Effector memory CD8-positive, alpha-beta T cell (primary cell): ENCODE measurements at places on chromosomes 7 and 10.

GRCh38 chr7:2215851-2216250 lies 16.9 kb downstream of the MAD1L1 start:
- no peak for DNase-seq

GRCh38 chr10:7410862-7411670 lies at the start of gene SFMBT2:
Gene SFMBT2 (minus strand): TSS chr10:7411034. CDS start chr10:7381898, 29,136 bp downstream.
- DNase-seq, result peak; percentile 57

DNA sequence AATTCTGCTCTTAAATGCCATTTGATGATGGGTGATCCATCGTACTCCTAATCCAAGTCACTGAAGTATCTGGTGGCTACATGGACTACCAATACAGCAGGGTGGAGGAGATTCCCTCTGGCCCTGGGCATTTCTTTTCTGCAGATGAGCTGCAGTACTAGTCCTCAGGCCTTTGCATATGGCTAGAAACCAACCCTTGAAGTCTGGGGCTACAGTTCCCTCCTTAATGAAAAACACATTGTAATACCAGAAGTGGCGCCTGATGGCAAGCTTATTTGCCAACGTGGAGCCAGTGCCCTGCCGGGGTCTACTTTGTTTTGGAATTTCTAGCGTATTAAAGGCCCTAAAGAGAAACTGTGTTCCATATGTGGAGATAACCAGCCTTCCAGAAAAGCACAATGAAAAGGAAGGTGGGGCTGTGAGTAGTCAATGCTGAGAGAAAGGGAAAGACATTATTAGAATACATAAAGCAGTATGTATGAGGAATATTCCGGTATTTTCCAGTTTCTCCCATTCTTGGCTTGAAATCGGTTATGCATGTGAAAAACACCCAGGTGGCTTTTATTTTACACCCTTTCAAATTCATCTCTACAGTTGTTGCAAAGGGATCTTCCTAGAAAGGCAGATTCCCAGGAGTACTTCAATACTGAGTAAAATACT lies 368.8 kb downstream of the PRPF18 start:
- no peak for DNase-seq

DNA sequence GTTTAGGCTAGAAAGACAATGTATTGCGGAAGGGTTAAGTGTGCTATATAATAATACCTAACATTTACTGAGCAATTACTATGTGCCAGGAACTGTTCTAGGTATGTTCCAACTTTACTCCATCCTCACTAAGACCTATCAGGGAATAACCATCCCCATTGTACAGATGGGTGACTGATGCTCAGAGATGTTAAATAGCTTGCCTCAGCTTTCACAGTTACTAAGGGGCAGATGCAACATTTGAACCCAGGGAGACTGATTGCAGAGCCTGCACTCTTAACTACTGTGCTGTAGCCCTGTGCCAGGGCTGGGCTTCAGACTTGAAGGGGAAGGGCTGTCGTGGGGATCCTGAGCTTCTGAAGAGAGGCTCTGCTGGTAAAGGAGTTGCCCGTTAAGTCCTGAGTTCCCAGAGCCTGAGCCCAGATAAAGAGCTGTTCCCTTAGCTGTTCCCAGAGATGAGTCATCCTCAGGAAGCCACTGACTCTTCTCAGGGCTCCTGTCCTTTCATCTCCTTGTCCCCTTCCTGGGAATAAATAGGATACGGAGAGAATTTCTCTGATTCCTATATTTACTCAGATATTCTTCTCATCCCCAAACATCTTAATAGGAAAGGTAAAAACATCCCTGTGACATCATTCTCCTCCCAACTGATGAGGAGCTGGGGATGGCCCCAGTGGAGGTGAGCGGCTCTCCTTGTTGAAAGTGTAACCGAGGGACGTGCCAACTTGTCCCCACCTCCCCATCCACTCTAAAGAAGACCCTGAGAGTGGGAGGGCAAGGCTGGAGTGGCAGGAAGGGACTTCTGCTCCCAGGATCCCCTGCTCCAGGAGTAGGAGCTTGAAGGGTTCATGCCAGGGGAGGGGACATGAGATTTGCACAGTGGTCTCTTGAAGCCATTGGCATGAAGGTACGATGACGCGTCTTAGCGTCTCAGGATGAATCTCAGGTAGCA lies 28.0 kb upstream of the HABP2 start:
- DNase-seq, result no peak

GRCh38 chr7:155247479-155248365 lies 50.0 kb upstream of the INSIG1 start:
- DNase-seq, result no peak

DNA sequence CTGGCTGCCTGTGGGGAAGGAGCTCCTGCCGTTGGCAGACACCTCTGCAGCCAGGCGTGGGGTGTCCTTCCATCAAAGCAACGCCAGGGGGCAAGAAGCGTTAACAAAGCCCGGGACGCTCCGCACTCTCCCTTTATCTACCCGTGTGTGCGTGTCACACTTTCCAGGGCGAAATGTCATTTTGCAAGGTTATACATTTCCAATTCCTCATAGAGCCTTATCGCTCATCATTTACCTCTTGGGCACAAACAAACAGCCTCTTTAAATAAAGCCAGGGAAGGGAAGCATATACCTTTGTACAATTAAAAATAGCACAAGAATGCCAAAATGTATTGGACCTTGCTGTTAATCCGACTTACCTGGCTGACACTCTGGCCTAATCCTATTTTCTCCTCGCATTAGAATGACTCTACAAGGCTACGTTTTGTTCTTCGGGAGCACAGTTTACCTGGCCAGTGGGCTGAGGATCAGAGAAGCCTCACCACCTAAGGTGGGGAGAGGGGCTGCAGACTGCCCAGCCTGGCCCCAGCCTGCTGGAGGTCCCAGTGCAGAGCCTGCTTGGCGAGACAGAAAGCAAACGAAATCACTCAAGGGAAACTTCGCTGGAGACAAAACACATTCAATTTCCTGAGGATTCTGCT lies 77.6 kb upstream of the EN2 start:
- peak; percentile 51 for DNase-seq

GRCh38 chr10:14173391-14173705 lies 157.4 kb downstream of the FRMD4A start:
- no peak for DNase-seq

DNA sequence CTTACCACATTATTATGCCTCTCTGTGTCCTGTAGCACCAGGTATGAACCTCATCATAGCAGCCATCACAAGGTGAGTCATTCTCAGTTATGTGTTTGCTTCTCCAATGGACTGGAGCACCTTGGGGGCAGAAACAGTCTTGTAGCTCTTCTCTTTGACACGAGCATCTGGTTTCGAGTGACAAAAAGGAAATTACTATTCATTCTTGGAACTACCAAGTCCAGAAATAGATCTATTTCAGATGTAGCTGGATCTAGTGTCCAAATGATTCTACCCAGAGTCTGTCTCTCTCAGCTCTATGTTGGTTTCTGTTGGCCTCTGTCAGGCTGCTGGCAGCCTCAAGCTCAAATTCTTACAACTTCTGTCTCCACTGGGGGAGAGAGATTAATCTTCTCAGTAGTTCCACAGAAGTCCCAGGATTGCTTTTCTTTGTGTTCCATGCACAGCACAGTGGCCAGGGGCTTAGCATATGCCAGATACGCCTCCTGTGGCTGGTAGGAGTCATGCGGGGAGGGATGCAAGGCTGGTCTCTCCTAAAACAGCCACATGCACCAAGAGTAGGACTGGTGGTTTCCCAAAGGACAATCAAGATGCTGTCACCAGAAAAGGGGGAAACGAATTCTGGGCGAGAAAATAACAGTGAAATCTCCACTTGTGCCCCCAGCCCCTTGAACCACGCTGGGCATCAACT lies 37.2 kb upstream of the PAPSS2 start:
- no peak for DNase-seq

DNA sequence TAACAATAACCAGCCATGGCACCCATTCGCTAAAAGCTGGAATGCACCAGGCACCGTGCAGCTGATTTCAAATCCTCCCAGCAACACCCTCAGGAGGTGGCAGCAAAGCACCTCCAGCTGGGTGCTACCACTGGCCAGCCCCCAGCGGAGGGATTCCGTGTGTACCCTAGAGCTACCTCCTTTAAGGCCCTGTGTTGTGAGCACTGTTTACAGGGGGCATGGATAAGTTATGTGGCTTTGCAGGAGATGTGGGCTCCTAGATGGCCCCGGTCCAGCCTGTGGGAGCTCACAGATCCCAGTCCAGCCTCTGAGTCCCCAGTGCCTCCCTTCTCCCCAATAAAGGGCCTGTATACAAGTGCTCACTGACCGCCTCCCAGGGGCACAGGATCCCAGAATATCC lies 27.1 kb downstream of the TNRC18 start:
- peak; percentile 59 for DNase-seq

GRCh38 chr7:80263333-80263732 lies 128.7 kb downstream of the GNAI1 start:
- DNase-seq, result no peak

GRCh38 chr7:94003446-94004023 lies 620 bp downstream of the BET1 start:
- no peak for DNase-seq
